ENCODE measurements at places on chromosomes 1 and 21.
A peak's percentile ranks its signal among the peaks of the same experiment; 100 is the strongest.

GRCh38 chr1:82875170-82875569 lies 1074.4 kb downstream of the ADGRL2 start:
- DNase-seq = no peak

GRCh38 chr1:234240680-234241079 lies 132.6 kb upstream of the COA6 start:
- no peak for DNase-seq

- DNase-seq = peak; percentile 40
Measured at GRCh38 chr21:38126666-38127303, 130.0 kb upstream of the KCNJ15 start.

GRCh38 chr1:41623736-41624135 lies 139.3 kb upstream of the EDN2 start:
- DNase-seq = no peak

DNA sequence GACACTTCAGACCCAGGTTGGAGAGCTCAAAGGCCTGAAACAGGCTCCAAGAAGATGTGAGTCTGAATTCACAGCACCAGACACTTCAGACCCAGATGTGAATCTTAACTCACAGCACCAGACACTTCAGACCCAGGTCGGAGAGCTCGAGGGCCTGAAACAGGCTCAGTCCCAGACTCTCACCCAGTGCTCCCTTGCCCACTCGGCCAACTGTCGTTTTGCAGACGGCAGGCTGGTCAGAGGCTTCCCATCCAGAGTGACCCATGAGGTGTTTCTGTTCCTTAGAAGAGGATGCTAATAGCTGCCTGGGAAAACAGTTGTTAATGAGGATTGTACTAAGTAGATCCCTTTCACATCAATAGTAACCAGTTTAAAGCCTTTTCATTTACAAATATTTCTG lies 88.4 kb downstream of the ADARB1 start:
- DNase-seq = no peak

DNA sequence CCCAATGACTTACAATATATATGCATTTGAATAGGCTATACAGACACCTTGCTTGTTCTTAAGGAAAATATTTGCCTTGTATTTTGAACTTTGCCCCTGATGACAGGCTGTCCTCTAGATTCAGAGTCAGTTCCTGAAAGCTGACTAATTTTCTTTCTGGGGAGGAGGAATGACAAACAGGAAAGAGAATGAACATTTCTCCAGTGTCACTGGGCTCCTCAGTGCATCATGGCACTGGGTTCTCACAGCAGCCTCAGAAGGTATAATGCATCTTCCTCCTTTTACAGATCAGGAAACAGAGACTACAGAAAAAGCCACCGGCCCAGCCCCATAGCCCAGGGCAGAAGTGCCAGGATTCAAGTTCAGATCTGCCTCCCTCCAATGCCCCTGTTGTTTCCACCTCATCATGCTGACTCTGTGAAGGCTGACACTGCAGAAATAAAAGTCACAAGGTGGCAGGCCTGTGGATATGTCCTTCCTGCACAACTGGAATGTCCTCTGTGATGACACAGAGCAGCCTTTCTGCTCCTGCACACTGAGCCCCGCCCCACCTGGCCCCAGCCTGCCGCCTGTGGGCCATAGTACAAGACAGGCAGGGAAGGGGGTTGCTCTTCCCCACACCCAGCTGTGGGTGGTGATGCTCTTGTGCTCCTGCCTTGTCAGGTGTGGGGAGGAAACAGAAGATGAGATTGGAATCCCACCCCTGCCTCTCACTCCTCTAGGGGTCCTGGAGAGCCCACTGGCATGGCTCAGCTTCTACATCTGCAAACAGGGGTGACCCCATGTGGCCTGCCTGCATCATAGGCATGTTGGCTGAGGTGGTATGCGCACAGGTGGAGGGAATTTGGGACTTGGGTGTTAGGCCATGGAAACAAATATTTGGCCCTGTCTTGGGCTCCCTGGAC lies 6.4 kb downstream of the TTC22 start:
- DNase-seq = no peak

- no peak for DNase-seq
Measured at GRCh38 chr1:116439701-116440100, 66.7 kb downstream of the ATP1A1 start.

GRCh38 chr1:85884372-85885035 lies 176.3 kb upstream of the ZNHIT6 start:
- DNase-seq = no peak

DNA sequence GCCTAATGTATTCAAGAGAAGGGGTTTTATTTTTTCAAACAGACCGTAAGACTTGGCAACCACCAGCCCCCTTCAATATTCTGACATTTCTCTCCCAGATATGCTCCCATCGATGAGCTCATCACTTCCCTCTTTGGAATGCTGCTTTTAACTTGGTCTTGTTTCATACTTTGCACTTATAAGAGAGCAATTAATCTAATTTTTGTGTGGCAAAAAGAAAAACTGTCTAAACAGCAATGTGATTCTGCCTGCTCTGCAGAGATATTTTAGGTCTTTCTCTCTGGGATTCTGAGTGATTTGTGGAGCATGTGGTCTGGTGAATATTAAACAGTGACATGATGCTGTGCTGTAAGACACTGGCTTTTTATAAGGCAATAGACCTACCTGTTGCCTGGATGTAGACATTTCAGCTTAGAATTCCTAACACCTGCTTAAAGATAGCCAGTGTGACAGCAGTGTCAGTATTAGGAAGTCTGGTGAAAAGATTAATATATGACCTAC lies 284.8 kb downstream of the BACH1 start:
- DNase-seq = no peak

GRCh38 chr1:156928043-156928602 lies 7.7 kb downstream of the LRRC71 start:
- no peak for DNase-seq

GRCh38 chr1:180862305-180862704 lies 50.4 kb upstream of the KIAA1614 start:
- no peak for DNase-seq

DNA sequence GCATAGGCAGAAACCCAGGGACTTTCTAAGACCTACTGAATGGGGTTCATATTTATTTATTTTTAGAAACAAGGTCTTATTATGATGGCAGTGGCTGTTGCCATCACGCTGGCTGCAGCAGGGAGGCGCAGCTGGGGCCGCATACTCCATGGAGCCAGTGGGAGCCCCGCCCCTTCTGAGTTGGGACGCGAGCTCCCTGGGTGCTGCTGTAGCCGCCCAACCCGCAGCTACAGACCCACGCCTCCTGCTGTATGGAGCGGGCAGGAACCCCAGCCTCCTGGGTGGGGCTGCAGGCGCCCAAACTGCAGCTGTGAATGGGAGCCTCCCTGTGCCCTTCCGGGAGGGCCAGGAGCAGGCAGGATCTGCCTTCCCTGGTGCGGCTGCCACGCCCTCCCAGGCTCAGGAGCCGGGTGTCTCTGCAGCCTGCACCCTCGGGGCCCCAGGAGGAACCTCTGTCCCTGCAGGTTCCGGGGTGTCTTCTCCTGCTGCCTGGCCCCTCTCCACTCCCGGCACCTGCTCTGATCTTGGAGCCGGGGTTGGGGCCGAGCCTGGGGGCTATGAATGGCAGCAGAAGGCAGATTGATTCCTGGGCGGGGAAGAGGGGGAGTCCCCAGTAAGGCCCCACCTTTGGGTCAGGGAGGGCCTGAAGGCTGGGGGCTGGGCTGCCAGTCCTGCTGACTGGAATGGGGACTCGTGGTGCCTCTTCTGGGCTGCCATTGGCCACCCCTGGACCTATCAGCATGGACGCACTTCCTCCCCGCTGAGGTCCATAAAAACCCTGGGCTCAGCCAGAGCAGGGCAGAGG lies 66.5 kb upstream of the LRRN2 start:
- DNase-seq = no peak

DNA sequence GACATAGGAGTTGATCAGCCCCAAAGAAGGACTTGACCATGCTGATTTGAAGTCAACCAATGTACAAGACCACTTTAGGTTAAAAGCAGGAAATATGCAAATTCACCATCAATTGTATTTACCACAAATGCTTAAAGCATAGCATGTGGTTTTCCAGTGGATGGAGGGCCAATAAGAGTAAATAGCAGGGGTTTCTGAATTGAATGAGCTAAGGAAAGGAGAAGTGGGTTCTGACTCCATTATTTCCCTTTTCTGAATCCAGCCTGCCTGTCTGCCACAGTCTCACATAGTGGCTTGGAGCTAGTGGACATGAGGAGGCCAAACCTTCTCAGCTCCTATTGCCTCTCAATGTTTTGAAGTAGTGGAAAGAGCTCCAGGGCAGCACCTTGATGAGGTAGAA lies 7.2 kb upstream of the TNFSF18 start:
- no peak for DNase-seq

GRCh38 chr1:199102239-199102638 lies 463.4 kb downstream of the PTPRC start:
- no peak for DNase-seq

GRCh38 chr1:113390871-113391648 lies 745 bp downstream of the MAGI3 start:
- no peak for DNase-seq

DNA sequence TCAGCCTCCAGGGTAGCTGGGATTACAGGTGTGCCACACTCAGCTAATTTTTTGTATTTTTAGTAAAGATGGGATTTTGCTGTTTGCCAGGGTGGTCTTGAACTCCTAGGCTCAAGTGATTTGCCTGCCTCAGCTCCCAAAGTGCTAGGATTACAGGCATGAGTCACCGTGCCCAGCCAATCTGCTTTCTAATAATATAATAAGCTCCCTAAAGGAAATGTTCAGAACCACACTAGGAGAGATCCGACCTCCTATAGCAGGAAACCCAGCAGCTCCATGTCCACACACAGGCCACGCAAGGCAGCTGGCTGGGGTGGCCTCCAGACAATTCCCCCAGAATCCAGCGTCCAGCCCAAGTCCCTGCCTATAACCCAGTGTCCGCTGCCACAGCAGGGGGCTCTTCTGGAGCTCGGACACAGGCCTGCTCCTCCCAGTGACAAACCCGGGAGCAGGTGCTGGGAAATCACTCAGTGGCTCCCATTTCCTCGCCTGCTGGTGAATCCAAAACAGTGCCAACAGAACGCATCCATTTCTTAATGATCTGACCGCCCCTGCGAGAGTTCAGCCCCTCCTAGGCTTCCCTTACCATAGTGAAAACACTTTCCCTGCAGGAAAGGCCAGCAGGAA lies 7.5 kb downstream of the RIPK4 start:
- DNase-seq = no peak

DNA sequence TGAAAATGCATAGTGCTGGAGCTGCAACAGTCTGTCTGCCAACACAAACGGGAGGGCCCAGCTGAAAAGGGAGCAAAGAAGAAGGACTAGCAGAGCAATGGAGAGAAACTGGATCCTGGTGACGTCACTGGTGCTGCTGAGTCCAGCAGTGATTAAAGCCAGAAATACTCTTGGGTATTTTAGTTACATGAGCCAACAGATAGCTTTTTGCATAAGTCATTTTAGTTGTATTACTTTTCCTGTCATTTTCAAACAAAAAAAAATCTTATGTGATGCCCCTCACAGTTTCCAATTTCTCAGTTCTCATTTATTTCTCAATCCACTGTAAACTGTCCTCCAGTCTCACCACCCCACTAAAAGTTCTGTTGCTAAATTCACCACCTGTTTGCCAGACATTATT lies 38.7 kb upstream of the NEK7 start:
- no peak for DNase-seq

DNA sequence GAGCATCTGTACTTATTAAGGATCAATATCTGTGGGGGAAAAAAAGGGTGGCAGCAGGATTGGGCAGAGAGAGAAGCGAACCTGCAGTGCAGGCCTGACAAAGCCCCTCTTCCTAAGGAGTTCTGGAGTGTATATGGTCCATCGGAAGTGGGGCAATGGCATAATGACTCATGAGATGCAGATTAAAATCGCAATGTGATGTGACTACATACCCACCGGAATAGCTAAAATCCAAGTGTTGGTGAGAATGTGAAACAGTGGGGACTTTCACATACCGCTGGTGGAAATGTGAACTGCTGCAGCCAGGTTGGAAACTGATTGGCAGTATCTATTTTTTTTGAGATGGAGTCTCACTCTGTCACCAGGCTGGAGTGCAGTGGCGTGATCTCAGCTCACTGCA lies 8.2 kb upstream of the CREG1 start:
- DNase-seq = no peak

DNA sequence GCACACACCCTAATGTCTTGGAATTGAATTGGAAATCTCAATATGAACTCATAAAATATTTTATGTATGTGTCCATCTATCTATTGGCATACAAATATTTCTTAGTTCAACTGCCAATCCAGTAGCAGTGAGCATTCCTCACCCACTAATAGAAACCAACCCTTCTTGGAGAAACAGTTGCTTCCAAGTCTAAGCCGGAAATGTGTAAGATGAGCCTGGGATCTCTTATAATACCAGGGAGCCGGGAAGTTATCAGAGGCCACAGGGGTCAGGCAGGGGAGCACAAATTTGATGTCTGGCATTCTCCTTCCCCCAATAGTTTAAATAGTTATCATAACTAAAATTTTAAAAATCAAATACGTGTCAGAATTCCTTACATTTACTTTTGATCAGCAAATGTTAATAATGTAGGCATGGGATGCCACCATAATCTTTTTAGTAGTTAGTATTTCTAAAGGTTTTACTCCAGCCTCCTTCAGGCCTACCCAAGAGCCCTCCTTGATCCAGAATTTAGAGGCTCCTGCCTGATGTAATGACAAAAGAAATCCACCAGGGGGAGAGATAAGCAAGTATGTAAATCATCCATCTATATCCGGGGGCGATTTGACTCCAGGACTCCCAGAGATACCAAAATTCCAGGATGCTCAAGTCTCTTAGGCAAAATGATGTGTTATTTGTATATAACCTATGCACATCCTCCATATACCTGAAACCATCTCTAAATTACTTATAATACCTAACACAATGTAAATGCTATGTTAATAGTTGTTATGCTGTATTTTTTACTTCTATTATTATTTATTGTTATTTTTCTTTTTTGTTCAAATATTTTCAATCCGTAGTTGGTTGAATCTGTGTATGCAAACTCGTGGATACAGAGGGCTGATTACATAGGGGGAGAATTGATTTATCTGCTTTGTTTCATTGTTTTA lies 218.7 kb upstream of the COA6 start:
- peak; percentile 35 for DNase-seq

- DNase-seq = no peak
Measured at GRCh38 chr1:222613627-222614026, 4.3 kb upstream of the MIA3 start.

DNA sequence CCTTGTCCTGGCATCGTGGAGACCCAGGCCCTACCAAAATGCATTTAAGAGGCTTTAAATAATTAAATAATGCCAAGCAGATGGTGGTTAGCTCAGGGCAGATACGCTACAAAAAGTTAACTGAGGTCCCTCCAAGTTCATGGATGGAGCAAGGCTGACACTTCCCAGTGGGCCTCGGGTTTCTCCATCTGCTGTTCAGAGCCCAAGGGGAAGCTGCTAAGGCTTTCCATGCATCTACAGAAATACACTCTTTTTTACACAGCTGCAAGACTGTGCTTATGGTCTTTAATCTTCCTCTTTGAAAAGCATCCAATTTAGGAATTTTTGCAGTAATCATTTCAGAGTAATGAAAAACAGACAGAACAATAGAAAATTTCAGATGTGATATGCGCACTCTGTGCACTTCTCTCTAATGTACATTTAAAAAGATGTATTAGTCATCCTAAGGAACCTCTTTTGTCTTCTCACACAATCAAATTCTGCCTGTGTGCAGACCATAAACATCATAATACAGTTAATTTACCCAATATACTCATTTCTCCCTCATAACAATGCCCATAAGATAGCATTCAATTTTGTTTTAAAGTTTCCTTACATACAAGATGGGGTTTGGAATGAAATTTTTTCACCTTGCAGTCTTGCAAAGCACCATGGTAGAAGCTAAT lies 173.2 kb upstream of the ATP1B1 start:
- DNase-seq = no peak
